ENCODE measurements at places on chromosomes 5 and 9. TPM values are rescaled to one million over a fixed set of nuclear protein-coding genes. Genes with fewer than 3 reads are reported as not detected.

GRCh38 chr5:40355846-40356245 lies 323.9 kb upstream of the PTGER4 start:
- no peak for DNase-seq

- DNase-seq = no peak
These were observed 25.6 kb downstream of the FLT4 start for GRCh38 chr5:180623844-180624243.

DNA sequence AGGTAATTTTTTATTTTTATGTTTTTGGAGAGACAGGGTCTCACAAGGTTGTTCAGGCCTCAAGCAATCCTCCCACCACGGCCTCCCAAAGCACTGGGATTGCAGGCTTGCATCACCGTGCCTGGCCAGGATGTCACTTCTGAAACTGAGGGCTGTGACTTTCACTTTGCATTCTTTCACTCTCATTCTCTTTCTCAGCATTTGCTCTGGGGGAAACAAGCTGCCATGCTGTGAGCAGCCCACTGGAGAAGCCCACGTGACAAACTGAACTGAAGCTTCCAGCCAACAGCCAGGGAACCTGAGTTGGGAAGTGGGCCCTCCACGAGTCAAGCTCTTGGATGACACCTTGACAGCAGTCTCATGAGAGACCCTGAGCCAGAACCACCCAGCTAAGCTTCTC lies 109.4 kb downstream of the C5orf15 start:
- no peak for DNase-seq

- DNase-seq = no peak
These were observed 387.1 kb upstream of the PAPPA start for GRCh38 chr9:115766370-115766955.

- no peak for DNase-seq
These were observed 317 bp downstream of the DPP7 start for GRCh38 chr9:137114220-137114612.

- DNase-seq = no peak
These were observed 66.5 kb upstream of the STC2 start for GRCh38 chr5:173394701-173395100.

DNA sequence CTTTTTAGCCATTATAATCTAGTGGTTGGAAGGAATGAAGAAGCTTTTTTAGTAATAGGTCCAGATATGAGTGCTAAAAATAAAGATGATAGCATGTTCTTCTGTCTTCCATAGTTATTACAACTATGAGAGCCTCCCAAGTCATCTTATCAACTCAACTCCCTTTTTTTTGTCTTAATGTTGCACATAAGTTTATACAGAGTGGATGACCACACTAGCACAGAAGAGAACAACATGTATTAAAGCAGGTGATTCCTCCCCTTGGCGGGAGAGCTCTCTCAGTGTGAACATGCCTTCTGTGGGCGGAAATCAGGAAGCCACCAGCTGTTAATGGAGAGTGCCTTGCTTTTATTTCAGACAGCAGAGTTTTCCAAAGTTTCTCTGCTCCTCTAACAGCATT lies 40.1 kb upstream of the STX17 start:
- DNase-seq = no peak

DNA sequence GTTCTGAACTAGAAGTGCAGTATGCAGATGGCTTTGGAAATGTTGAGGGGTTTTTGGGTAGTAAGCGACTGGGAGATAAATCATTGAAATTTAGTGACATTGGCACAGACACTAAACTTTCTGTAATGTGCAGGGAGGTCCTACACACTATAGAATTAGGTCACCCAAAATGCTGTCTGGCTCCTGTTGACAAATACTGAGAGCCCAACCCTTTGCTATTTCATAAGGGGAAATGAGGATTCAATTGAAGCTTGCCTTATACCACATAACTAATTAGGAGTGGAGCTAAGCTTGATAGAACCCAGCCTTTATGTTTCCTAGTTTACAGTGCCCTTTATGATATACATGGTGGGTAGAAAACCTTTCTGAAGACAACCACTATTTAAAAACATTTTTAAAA lies 22.6 kb downstream of the HMGXB3 start:
- no peak for DNase-seq

- DNase-seq = no peak
These were observed 2.0 kb upstream of the CAMSAP1 start for GRCh38 chr9:135909371-135909770.

- peak; percentile 94 for DNase-seq
These were observed at the start of the genes NLN and SGTB for GRCh38 chr5:65721720-65722574. NLN (plus strand) TSS chr5:65722205; CDS start chr5:65722374, 169 bp downstream. SGTB (minus strand) TSS chr5:65722109; CDS start chr5:65720807, 1,302 bp downstream.

GRCh38 chr5:169746147-169746694 lies 109.1 kb downstream of the DOCK2 start:
- DNase-seq = no peak

The CHSY3 gene
- total RNA-seq = 0.86 TPM

The HK3 gene
- total RNA-seq = 0.77 TPM

The CCNJL gene
- total RNA-seq = 7.2 TPM

The ANKRD33B gene
- 3.4 TPM for total RNA-seq

The IL9 gene
- total RNA-seq = not detected

The N4BP3 gene
- 6.6 TPM for total RNA-seq

The GTF3C4 gene
- total RNA-seq = 23.7 TPM
